ENCODE measurements at places on chromosomes 2 and 18.

GRCh38 chr18:9335697-9336045 lies 1.1 kb downstream of the TWSG1 start:
- DNase-seq = no peak

DNA sequence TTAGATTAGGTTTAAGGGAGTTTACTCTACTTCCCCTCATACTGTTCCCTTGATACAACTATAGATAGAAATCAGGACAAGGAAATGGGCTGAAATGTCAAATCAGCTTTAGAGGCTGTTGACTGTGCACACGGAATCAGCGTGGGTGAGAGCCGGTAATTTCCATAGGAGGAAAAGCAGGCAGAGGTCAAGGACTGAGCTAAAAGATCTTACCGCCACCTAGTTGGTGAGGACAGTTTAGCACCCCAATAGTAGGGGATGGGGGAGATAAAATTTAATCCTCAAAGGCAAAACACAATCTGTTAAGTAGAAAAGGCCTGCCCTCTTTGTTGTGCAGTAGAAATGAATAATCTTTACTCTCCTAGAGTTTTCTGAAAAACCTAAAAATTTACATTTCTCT lies 1154.5 kb upstream of the CHAC2 start:
- DNase-seq = no peak

GRCh38 chr2:45330108-45330507 lies 281.0 kb downstream of the SRBD1 start:
- DNase-seq = no peak

DNA sequence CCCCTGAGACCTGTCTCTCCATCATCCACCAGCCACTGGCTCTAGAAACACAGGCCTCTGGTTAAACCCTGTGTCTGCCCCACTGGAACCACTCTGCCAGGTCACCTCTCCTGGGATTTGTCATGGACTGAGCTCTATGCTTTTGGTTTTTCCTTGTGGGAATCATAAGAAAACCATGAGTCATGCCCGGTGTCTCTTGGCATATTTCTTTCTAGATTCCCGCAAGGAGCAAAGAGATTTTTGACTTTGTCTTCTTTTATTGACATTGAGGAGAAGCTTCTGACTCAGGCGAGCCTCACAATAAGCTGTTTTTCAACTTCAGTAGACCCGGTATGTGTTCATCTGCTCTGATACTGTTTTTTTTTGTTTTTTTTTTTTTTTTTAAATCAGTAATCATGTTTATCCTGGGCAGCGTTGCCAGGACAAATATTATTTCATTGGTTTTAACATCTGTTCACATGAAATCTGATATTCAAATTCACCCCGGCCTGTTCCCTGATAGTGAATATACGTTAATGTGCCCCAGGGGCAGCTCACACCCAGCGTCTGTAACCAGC lies 207.1 kb downstream of the ACKR3 start:
- peak; percentile 82 for DNase-seq

DNA sequence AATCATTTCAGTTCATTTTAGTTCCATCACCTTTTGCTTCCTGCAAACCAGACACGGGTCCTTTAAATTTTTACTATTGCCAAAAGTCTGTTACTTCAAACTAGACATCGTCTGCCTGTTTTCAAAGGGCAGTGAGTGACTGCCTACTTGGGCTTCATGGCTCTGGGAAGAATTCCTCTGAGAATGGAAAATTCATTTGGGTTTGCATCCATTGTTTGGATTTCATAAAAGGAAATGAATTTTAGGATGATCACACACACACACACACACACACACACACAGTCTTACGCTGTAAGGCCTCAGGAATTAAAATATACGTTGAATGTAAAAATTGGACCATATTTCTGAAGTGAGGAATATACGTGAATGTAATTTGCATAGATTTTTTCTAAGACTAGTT lies 1584.3 kb upstream of the ACVR2A start:
- DNase-seq = no peak

- DNase-seq = no peak
Observed at GRCh38 chr2:223418131-223418530, 184.0 kb downstream of the SCG2 start.

GRCh38 chr18:5604778-5605177 lies 61.0 kb upstream of the EPB41L3 start:
- DNase-seq = no peak
